ENCODE measurements at places on chromosomes 7 and 10.

- peaks cover 45% of the 10 kb centered on the region for H3K36me3 ChIP-seq
- no peaks in the 10 kb centered on the region for H3K27me3 ChIP-seq
- H3K4me3 ChIP-seq = no peak overlapping the region
- no peak overlapping the region for H3K27ac ChIP-seq
Observed at GRCh38 chr7:36415144-36415543, 25.5 kb downstream of the ANLN start.

DNA sequence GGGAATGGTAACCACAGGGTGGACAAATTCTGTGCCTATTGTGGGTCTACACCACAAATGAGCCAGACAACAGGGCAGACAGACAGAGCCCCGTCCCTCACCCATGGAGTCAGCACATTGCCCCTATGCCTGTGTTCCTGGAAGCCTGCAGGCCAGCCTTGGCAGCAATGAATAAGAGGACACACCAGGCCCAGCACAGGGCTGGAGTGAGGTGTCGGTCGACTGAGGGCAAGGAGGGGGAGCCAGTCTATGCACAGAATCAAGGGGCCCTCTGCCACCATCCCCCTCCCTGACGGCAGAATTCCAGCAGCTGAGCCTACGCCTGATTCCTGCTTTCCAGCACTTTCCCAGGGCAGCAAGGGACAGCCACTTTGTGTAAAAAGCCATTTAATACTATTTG lies 98.2 kb downstream of the CALN1 start:
- H3K4me1 ChIP-seq = no peaks in the 10 kb centered on the region
- no peaks in the 10 kb centered on the region for H3K36me3 ChIP-seq
- no peak for DNase-seq
- no peak overlapping the region for H3K27ac ChIP-seq

DNA sequence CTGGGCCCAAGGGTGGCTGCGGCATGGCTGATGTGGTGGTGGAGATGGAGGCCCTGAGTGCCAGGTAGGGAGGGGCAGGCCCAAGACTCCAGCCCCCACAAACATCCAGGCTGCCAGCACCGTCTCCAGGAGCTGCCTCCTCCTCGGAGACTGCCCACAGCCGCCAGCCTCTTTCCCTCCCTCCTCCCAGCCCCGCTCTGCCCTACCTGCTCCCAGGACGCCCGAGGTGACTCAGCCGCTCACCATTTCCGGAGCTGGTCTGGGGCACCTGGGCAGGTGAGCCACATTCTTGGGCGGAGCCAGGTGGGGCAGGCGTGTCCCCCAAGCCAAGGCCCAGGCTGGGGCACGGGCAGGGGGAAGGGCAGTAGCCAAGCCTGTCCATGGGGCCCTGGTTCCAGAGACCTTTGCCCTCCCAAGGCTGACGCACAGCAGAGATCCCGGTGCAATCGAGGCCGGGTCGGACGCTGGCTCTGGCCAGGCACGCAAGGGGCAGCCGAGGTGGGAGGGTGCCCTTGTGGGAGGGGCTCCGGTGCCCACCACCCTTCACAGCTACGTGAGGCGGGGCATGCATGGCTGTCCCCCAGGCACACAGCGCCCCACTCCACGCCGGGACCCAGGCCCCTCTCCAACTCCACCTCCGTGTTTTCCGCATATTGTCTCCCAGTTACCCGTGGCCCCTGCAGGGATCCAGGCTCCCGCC lies 8.8 kb downstream of the ADAP1 start:
- peaks cover 3% of the 10 kb centered on the region for H3K36me3 ChIP-seq
- H3K4me3 ChIP-seq = no peak overlapping the region
- H3K4me1 ChIP-seq = no peaks in the 10 kb centered on the region
- DNase-seq = no peak
- H3K27ac ChIP-seq = no peak overlapping the region

DNA sequence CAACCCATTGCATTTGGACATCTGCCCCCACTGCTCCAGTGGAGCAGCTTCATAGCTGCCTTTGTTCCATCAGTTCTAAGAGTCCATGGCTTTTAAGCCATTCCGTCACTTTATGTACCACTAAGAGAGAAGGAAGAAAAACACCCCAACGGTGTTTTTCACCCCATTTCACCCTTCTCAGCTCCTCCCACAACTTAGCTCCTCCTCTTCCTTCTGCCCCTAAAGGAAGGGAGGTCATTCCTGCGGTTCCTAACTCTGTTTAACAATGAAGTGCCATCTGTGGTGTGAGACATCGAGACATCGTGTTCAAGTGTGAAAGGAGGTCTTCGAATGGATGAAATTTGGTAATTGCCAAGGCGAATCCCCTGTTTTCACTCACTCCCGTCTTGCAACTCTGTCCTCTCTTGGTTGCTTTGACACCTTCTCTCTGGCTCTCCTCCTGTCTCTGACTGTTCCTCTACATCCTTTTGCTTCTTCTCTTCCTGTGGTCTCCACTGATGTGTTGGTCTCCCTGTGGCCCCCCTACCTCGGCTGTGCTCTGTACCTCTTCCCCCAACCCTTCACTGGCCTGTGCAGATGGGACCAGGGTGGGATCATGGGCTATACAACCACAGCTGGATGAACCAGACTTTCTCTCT lies 23.0 kb downstream of the SMKR1 start:
- no peak overlapping the region for H3K4me3 ChIP-seq
- DNase-seq = no peak
- H3K27ac ChIP-seq = no peak overlapping the region
- H3K4me1 ChIP-seq = peaks cover 2% of the 10 kb centered on the region
- H3K36me3 ChIP-seq = no peaks in the 10 kb centered on the region
- peaks cover 54% of the 10 kb centered on the region for H3K27me3 ChIP-seq

GRCh38 chr10:113216102-113216501 lies 266.1 kb downstream of the TCF7L2 start:
- H3K27me3 ChIP-seq = peaks cover under 1% of the 10 kb centered on the region
- no peak overlapping the region for H3K27ac ChIP-seq
- H3K4me1 ChIP-seq = no peaks in the 10 kb centered on the region
- H3K4me3 ChIP-seq = no peak overlapping the region
- DNase-seq = no peak

Measured in activated naive CD4-positive, alpha-beta T cell treated with anti-CD3 and anti-CD28 coated beads, Interleukin-2, amount 10 ng/mL, durations not matched to agents 7 days and 5 days (primary cell).